ENCODE measurements at places on chromosomes 12 and 14. TPM values are rescaled to one million over a fixed set of nuclear protein-coding genes. Genes with fewer than 3 reads are reported as not detected.

OR6C2 gene
- not detected for total RNA-seq

MANSC4 gene
- total RNA-seq, result not detected

- no peak for DNase-seq
- H3K4me1 ChIP-seq, result peaks cover 8% of the 10 kb centered on the region
- peak overlapping the region; percentile 23 for H3K27ac ChIP-seq
- H3K4me3 ChIP-seq, result no peak overlapping the region
Measured at GRCh38 chr12:7075518-7075917, 15.0 kb downstream of the C1S start.

DNA sequence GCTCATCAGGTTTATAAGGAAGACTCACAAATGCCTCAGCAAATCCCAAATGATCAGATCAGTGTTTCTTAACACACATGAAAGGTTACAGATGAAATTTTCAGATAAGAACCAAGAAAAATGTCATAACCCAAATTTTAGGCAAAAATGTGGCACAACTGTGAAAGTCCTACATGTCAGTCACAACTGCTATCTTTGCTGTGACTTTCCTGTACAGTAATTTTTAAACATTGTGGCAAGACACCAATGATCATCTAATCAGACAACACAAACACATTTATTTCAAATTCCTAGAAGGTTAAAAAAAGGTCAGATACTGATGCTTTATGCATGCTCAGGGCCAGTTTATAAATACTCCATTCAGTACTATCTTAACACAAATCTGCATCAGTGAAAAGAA lies 31.1 kb downstream of the NUDT4 start:
- peaks cover 6% of the 10 kb centered on the region for H3K36me3 ChIP-seq
- H3K27me3 ChIP-seq, result no peaks in the 10 kb centered on the region

GRCh38 chr12:42420395-42420794 lies 94.4 kb downstream of the PPHLN1 start:
- H3K27me3 ChIP-seq, result no peaks in the 10 kb centered on the region
- no peak for DNase-seq
- no peaks in the 10 kb centered on the region for H3K4me1 ChIP-seq
- no peak overlapping the region for H3K4me3 ChIP-seq
- H3K36me3 ChIP-seq, result no peaks in the 10 kb centered on the region

DNA sequence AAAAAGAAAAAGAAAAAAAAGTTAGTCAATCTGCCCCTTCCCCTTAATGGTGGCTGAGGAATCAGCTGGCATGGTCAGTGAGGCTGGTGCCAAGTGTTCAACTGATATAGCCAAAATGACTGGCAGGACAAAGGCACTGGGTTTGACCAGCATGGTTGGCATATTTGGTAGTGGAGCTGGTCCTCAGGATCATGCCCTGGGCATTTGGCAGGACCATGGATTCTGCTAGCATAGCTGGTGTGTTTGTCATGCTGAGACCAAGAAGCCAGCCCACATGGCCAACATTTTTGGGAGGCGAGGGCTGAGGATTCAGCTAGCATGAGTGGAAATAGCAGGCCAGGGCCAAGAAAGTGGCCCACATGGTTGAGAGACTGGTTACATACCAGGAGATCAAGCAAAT lies 136.5 kb downstream of the FBXL14 start:
- H3K27ac ChIP-seq, result no peak overlapping the region
- no peak for DNase-seq

- H3K4me1 ChIP-seq, result peaks cover 33% of the 10 kb centered on the region
- no peak overlapping the region for H3K4me3 ChIP-seq
- H3K27me3 ChIP-seq, result no peaks in the 10 kb centered on the region
- no peaks in the 10 kb centered on the region for H3K36me3 ChIP-seq
- peak; percentile 80 for DNase-seq
Measured at GRCh38 chr12:13173012-13173932, 23.3 kb upstream of the EMP1 start.
